NCI-H524 (cell line): ENCODE measurements at places on chromosomes 3 and 15.

DNA sequence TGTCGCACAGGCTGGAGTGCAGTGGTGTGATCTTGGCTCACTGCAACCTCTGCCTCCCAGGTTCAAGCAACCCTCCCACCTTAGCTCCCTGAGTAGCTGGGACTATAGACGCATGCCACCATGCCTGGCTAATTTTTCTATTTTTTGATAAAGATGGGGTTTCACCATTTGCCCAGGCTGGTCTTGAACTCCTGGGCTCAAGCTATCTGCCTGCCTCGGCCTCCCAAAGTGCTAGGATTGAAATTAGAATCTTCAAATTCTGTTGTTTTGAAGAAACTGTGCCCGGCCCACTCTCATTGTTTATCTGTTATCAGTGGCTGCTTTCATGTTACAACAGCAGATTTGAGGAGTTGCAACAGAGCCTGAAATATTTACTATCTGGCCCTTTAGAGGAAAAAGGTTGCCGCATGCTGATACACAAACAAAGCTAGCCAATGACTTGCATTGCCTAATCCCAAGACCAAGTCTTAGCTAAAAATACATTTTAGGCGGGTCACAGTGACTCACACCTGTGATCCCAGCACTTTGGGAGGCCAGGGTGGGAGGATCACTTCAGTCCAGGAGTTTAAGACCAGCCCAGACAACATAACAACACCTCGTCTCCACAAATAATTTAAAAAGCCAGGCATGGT lies 43.2 kb upstream of the PPP4R2 start:
- no peak for DNase-seq

DNA sequence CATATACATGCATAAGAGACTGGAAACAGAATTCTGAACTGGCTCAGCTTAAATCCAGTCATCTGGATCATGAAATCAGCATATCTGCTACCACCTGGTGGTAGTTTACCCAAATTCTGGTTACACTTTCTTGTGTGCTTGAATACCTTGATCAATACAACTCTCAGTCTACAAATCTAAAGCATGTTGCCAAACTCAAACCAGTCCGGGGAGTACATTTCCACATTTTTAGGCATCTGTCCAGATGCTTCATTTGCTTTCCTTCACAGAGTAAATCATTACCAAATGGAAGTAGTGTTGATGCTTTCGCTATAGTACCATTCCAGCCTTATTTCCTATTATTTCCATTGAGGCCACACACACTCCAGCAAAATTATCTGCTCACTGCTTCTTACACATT lies 126.4 kb downstream of the P2RY1 start:
- peak; percentile 35 for DNase-seq

- DNase-seq, result no peak
These were observed 29.9 kb upstream of the TMOD3 start for GRCh38 chr15:51799282-51800252.

GRCh38 chr3:109122690-109123089 lies 4.8 kb upstream of the MORC1 start:
- no peak for DNase-seq

DNA sequence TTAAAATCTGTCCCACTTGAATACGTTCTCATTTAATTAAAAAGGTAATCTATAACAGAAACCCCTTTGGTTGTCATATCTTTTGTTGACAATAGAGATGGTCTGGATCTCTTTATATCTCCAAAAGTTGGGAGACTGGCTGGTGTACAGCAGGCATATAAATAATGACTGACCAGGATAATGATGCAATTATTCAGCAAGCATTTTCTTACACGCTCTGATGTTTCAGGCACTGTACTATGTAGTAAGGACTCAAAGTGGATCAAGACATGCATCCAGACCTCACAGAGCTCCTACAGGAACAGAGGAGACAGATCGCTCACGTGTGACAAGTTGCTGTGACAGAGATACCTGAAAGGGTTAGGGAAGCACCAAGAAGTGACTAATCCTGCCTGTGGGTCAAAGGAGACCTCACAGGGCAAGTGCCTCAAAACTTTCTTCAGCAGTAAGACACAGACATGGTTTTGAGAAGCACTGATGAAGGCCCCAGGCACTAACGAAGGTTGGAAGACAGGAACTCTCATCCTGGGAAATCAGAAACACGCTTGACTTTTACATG lies 25.7 kb downstream of the VPS39 start:
- DNase-seq, result no peak

- no peak for DNase-seq
These were observed 169.6 kb upstream of the DCBLD2 start for GRCh38 chr3:99071096-99071495.

DNA sequence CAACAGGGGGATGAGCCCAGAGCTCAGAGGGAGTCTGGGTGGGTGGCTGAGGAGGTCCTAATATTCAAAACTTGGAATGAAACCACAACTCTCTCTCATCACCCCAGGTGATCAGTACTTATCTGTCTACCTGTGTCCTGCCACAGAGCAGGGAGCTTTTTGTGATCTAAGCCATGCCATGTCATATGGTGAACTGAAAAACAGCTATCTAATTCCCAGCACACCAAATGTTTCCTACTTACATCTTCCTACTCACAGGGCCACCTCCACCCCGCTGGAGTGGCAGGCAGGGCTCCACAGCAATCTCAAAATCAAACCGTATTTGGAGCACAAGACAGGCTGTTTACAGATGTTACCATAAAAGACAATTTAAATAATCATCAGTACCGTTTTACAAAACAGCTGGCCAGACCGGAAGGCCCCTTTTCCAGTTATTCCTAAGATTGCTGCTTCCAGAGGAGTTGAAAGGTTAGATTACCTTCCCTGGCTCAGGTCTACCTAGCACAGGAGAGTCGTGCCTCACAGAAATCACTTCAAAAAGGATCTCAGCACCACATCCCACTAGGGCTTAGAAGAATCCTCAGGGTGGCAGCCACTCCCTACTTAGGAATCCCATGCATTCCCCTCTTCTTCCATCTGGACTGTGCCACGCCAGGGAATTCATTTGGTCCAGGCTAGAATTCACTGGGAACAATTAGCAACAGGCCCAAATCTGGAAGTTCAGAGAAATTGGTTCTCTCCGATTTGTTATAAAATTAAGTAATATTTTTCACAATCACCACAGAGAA lies 226.6 kb upstream of the IL12A start:
- DNase-seq, result peak; percentile 27

GRCh38 chr15:39199076-39199475 lies 381.8 kb upstream of the THBS1 start:
- DNase-seq, result no peak

DNA sequence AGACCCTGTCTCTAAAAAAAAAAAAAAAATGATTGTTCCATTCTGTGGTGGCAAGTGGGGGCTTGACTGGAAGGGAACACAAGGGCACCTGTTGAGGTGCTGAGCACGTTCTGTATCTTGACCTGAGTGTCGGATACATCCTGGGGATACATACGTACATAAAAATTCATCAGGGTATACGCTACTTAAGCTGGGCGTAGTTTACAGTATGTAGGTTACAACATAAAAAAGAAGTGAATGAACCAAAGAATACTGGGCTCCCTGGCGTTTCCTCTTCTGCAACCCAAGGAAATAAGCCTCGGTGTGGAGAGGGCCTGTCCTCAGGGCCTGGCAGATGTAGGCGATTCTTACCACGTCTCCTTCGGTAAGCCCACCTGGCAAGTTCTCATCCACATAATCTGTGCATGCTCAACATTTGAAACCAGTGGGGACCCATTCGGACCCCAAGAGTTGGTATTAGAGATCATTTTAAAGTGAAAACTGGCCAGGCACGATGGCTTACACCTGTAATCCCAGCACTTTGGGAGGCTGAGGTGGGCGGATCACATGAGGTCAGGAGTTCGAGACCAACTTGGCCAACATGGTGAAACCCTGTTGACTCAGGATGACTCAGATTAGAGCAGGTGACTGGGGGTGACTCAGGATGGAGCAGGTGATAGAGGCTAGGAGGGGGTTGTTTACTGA lies 5.1 kb upstream of the MUC20 start:
- DNase-seq, result no peak
